ENCODE measurements at places on chromosomes 4 and X.

GRCh38 chrX:104084534-104085277, 8.7 kb upstream of the TMSB15C start:
- DNase-seq, result no peak

DNA sequence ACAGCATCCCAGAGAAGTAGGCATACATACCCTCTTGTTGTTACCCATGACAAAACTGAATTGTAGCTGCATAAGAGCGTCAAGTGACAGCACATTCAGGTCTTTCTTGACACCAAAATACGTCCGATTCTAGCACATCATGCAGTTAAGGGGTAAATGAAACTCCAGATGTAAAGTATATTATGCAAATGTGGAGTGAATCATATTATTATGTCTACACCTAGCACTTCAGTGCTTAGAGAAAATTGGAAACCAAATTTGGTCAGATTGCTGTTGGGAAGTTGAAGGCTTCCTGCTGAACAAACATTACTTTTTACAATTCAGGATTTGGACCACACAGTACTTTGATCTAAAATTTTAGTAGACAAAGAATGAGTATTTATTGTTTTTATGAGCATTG, 24.2 kb upstream of the LEF1 start:
- DNase-seq, result no peak

DNA sequence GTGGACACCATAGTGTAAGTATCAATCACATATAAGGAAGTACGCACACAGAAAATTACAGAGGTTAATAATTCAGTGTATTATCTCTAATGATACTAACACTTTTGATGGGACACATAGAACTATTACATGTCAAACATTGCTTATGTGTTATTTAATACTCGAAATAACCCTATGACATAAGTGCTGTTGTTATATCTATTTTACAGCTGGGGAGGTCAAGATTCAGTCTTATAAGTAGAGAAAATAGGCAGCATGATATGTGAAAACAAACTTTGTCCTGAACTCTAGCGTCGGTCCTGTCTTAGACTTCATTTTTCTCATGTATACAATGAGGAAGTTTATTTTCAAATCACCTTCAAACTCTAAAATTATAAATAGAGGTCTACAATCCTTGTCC, 23.2 kb downstream of the ENPEP start:
- no peak for DNase-seq

- DNase-seq, result no peak
These were observed 36.6 kb downstream of the JADE1 start for GRCh38 chr4:128846063-128846462.

DNA sequence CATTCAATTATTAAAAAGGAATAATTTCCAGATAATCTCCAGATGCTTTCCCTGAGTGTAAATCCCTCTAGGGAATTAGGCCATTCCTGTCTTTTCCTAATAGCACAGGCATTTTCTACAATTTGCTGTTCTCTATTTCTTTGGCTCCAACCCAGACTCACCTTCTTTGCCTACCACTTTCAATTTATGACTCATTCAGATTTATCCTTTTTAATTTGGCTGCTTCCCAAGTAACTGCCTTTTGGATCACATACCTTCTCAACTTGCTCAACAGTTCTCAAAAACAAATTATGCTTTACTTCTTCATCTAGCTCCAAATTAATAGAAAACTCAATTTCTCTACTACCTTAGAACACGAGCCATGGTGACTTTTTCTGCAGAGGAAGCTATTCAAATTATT, 1166.3 kb upstream of the PCDH7 start:
- no peak for DNase-seq

GRCh38 chrX:19698122-19698521, 182.8 kb upstream of the MAP3K15 start:
- DNase-seq, result no peak

GRCh38 chr4:180688480-180688879, 1554.7 kb upstream of the TENM3 start:
- no peak for DNase-seq

DNA sequence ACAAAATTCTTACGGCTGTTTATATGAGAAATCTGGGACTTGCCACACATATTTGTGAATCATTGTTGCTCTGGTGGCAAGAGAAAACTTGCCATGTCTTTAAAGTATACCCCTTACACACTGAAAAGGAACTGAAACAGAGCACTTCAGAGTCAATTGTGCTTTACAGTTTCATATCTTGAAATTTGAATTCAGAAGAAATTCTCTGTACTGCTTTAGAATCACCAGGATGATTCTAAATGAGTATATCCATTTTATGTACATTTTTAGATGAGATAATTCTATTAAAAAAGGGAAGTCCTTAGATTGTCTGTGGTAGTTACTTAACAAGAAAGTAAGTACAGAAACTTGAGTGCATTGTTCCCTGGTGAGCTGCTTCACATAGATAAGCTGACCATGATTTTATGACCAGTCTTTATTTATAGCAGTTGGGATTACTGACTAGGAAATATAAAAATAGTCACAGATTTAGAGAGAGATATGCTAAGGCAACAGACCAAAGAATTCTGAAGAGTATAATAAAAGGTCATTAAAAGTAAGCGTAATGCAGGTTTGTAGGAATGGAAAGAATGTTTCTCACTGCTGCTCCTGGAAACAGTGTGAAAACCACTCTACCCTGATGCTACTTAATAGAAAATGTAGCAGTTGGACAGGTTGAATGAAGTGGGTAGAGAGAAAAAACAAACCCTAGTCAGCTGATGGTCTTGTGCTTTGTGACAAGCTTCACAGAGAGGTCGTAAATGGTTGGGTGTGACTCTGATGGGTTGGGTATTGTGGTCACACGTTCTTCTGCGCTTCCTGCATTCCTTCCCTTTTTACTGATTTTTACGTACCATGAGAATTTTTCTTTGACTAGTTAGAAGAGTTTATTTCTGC, 41.0 kb downstream of the FNIP2 start:
- DNase-seq, result peak; percentile 54

GRCh38 chr4:38230821-38231563, 270.8 kb downstream of the PTTG2 start:
- DNase-seq, result no peak

- peak; percentile 75 for DNase-seq
These were observed 72.6 kb downstream of the GATB start for GRCh38 chr4:151688003-151688784.

DNA sequence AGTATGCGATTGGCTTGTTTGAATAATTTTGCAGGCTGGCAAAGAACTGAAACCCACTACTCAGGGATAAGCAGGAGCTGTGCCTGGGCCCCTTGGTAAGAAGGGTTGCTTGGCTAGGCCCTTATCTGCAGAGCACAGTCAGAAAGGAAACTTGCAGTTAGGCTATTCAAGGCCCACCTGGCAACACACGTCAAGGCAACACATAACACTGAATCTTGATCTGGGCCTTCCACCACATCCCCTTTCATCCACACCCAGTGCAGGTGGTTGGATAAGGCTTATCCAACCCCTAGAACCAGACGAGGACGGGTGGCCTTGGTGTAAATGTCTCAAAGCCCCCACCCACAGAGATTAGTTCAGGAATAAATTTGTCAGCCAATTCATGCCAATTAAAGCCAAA, 72.8 kb upstream of the NEIL3 start:
- DNase-seq, result no peak

GRCh38 chrX:99703473-99703872, 706.6 kb downstream of the PCDH19 start:
- DNase-seq, result peak; percentile 18

DNA sequence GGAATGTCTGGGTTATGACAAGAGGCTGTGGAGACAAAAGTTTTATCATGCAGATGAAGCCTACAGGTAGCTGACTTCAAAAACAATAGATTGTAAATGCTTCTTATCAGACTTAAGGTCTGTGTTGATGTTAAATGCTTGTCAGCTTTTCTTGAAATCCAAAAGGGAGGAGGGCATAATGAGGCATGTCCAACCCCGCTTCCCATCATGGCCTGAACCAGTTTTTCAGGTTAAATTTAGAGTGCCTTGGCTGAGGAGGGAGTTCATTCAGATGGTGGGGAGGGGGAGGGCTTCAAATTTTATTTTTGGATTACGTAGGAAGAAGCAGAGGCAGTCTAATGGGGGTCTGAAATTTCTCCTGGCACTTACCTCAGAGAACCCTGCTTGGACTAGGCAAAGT, 207.7 kb upstream of the HDX start:
- DNase-seq, result peak; percentile 44

DNA sequence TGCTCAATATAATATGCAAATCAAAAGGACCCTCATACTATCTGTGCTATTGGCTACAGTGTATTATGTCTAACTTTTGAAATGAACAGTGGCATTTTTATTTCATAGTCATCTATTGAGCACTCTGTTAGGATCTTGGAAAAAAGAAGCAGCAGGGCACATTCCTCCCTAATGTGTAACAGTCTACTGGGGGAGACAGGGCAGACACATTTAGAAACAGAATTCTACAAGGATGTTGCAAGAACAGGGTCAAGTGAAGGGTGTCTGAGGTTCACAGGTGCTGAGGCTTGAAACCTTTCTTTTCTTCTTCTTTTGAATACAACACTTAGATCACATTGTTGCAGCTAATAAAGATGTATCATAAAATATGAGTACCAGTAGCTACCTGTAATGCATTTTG, 129.7 kb upstream of the SLC4A4 start:
- peak; percentile 15 for DNase-seq

DNA sequence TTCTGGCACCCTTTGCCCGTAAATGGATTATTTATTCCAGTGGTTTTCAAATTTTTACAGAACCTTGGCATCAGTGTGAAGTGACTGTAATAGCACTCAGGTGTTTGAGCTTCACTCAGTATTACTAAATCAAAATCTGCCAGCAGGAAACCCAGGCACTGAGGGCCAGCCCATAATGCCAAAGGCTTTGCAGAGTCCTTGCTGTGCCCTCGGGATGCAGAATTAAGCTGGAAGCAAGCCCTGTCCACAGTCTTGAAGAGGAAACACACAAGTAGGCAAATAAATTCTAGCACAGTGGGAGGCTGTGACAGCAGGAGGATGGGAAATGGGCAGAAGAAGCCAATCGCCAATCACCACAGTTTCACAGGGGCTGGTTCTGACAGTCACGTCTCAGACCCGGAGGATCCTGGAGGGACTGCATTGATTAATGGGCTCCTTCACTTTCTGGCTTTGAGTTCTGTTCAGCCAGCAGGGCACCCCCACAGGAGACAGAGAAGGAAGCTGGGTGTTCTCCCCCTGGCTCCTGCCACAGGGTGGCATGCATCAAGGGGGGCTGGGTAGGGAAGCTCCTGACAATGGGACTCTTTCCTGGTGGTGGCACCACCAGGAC, 138.8 kb downstream of the MTNR1A start:
- DNase-seq, result no peak

- no peak for DNase-seq
These were observed 88.6 kb upstream of the MAD2L1 start for GRCh38 chr4:120155287-120155686.

- no peak for DNase-seq
These were observed 295.8 kb upstream of the SLC7A11 start for GRCh38 chr4:138537731-138538490.

DNA sequence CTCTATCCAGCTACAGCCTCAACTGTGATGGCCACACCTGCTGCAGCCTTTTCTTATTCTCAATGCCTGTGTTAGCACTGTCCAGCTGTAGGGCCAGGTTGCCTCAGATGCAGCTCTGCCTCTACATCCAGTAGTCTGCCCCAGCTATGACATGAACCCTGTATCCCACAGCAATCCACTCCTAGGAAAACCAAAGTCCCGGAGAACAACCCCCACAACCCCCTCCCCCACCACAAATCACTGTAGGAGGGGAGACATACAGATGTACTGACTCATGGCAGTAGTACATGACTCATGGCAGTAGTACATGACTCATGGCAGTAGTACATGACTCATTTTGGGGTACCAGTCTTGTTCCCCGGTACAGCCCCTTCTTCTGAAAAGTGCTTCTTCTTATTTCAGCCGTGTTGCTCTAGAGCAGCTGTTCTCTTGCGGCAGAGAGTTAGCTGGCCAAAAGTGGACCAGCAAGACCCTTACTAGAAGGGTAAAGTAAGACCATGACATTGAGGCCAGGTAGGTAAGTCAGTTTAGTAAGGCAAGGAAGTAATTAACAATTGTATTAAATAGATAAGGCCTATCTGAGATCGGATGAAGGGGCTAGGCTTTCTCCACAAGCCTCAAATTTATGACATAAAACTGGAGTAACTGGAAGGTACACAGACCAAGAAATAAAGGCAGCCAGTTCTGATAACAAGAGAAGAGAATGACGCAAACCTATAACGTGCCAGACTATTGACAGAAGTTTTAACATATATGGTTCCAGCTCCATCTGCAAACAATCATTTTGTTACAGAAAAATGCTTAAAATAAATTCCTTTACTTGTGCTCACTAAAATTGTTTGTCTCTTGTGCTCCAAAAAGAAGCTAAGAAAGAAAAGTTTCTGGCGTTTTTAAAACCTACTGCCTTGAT, 221.4 kb downstream of the TACR3 start:
- peak; percentile 79 for DNase-seq

DNA sequence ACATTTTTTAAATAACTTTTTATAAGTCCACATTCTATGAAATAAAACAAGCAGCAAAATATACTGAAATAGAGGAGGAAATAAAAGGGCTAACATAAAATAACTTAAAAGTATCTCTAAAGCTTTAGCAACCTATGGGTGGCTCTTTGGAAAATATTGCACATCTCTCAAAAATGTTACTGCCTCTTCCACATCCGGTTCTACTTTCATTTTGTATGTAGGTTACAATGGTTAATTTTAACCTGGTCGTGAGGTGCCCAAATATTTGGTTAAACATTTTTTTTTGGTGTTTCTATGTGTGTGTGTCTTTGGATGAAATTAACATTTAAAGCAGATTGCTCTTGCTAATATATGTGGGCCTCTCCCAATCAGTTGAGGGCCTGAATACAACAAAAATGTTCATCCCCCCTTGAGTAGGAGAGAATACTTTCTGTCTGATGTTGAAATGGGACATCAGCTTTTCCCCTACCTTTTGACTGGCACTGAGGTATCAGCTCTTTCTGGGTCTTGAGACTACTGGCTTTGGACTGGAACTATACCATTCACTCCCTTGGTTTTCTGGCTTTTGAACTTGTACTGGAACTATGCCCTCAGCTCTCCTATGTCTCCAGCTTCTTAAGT, 353.0 kb downstream of the ADAM29 start:
- no peak for DNase-seq

DNA sequence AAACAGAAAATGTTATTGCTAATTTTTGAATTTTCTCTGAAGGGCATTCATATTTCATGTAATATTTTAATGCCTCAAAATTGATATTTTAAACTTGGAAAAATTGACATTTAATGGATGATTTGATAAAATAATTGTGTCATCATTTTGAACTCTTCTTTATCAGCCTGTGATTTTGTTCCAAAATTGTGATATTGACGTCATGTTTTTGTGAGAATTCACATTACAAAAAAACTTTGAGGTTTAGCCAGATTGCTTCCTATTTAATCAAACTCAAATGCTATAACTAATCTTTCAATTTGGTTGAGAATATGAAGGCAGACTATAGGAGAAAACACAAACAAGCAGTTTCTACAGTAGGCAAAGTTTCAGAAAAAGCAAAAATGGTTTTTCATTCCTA, 137.4 kb downstream of the GRIA2 start:
- no peak for DNase-seq

GRCh38 chr4:169199184-169199583, 71.6 kb downstream of the SH3RF1 start:
- no peak for DNase-seq

- no peak for DNase-seq
These were observed 2221.6 kb upstream of the AGA start for GRCh38 chr4:179663641-179664429.

All from mesendoderm (in vitro differentiated cells).